ENCODE measurements at places on chromosomes 2 and 18. TPM values are rescaled to one million over a fixed set of nuclear protein-coding genes. Genes with fewer than 3 reads are reported as not detected.

DNA sequence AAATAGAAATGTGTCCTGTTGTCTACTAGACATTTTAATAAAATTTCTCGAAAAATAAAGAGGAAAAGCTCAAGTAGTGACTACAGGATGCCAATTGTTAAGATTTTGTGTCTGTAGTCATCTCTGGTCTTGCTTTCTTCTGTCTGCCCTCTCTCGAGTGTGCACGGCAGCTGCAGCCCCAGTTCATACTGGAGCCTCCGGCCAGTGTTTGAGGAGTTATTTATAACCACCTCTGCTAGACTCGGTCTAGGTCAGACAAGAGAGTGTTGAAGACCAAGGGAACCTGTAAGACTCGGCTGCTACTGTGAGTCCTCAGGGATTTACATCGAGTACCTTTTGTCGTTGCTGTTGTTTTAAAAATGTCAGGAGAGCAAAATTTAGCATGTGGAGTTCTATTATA, 810.1 kb upstream of the POU3F3 start:
- DNase-seq: no peak

DNA sequence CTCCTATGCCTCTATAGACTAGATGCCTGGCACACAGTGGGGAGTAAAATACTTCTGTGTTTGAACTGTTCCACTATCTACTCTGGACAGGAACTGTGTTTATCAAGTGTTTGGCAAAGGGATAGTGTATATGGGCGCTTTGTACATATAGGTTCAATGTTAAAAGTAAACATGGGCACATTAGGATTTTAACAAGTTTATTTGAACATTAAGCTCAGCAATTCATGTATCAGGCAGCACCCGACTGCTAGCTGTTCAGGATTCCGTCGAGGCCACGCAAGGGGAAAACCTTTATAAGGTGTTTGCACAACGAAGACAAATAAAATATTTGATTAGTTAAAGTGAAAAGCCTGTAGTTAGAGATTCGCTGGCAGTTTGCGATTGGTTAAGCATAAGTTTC, 43.4 kb upstream of the ROCK2 start:
- no peak for DNase-seq

The PCARE gene
- 0.34 TPM for polyA plus RNA-seq

- DNase-seq: no peak
Measured at GRCh38 chr2:220064111-220065030, 436.9 kb downstream of the SLC4A3 start.

The KLHL14 gene
- 27.0 TPM for polyA plus RNA-seq

GRCh38 chr18:63975628-63976027, 5.7 kb downstream of the SERPINB8 start:
- DNase-seq: no peak
